Ureter (tissue), 1 donor: ENCODE measurements at places on chromosomes 5 and 9. TPM values are rescaled to one million over a fixed set of nuclear protein-coding genes. Genes with fewer than 3 reads are reported as not detected.

Gene TYRP1
- total RNA-seq: not detected

Gene GFRA3
- total RNA-seq: 0.60 TPM

Gene ADGRD2
- 0.29 TPM for total RNA-seq

Gene TMEM38B
- total RNA-seq: 11.1 TPM

Gene MYMK
- total RNA-seq: not detected

Gene MLLT3
- total RNA-seq: 26.8 TPM

Gene ZNF169
- 8.3 TPM for total RNA-seq

Gene NMUR2
- total RNA-seq: not detected

Gene RASGEF1C
- total RNA-seq: not detected

Gene MAMDC2
- total RNA-seq: 46.3 TPM

Gene SPATA31A3
- total RNA-seq: not detected

Gene NEURL1B
- 35.0 TPM for total RNA-seq

Gene LHX3
- total RNA-seq: not detected

Gene CARTPT
- total RNA-seq: not detected

Gene DOCK8
- total RNA-seq: 65.8 TPM

Gene PCDHA8
- not detected for total RNA-seq
